ENCODE measurements at places on chromosomes 4 and X. TPM values are rescaled to one million over a fixed set of nuclear protein-coding genes. Genes with fewer than 3 reads are reported as not detected.

NDNF gene
- total RNA-seq = under 0.01 TPM

ZNF827 gene
- total RNA-seq = 6.7 TPM

CSAG3 gene
- total RNA-seq = not detected

HTT gene
- 14.3 TPM for total RNA-seq

MAGEE2 gene
- not detected for total RNA-seq

CYTL1 gene
- total RNA-seq = 1.4 TPM

AADAT gene
- 4.7 TPM for total RNA-seq

IL1RAPL2 gene
- not detected for total RNA-seq

BEX1 gene
- 0.18 TPM for total RNA-seq

EIF2S3 gene
- total RNA-seq = 419 TPM

SEPSECS gene
- total RNA-seq = 6.7 TPM

RBM46 gene
- not detected for total RNA-seq

PNMA6A gene
- 0.18 TPM for total RNA-seq

SSX2B gene
- total RNA-seq = not detected

ATP10D gene
- total RNA-seq = 135 TPM
